ENCODE measurements at places on chromosomes 11 and 22.

GRCh38 chr11:123740787-123741158, 687 bp downstream of the ZNF202 start:
- no peak for DNase-seq

GRCh38 chr22:46710806-46711205, 27.2 kb downstream of the CERK start:
- no peak for DNase-seq

DNA sequence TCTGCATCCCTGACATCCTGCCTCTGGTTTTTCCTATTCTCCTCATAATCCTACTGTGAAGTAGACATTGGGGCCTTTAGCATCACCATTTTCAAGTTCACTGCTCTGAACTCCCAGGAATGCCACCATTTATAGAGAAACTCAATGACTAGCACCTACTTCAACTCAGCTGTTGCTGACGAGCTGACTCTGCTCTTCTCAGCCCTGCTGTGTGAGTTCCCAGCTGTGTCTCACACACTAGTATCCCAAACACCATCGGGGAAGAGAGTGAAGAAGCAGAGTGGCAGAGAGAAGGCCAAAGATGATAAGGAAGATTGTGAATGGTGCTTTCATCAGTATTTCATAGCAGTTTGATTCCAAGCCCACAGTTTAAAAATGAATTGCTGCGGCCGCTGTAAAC, 71.9 kb downstream of the PLEKHA7 start:
- DNase-seq = no peak

- no peak for DNase-seq
Observed at GRCh38 chr11:45802531-45803317, 2.2 kb upstream of the SLC35C1 start.

DNA sequence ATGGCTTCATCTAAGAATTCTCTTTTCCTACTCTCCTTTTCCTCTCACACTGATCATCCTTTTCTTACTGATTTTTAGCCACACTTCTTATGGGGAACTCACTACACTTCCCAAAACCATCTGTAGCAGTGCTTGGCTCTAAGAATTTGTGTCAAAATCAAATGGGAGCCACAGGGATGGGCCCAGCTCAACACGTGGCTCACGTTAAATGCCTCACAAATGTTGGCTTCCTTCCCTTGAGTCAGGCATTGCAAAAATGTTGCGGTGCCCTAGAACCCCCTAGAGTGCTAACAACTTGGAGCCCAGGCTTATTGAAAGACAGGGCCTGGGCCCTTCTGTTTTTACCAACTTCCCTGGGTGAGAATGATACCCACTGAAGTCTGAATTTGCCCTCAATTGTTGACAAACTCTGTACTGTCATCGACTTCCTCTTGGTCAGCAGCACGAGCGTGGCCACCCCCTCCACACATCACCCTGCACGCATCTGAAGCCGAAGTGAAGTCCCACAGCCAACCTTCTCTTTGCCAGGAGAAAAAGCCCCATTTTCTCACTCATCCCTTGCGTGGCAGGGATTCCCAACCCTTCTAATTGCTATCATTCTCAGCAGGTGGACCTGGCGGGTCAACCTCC, 69.7 kb downstream of the ELFN2 start:
- DNase-seq = no peak

DNA sequence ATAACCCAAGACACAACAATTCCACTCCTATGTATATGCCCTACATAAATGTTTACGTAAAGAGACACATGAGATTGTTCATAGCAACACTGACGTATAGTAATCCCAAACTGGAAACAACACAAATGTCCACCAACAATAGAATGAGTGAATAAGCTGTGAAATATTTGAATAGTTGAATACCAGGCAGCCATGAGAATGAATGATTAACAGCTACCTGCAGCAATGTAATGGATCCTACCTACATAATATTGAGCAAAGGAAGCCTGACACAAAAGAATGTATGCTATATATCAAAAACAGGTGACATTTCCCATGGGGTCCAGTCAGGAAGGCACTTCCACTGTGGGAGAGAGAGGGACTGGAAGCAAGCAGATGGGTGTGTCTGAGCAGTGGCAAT, 92.8 kb upstream of the LINC01488 start:
- no peak for DNase-seq

DNA sequence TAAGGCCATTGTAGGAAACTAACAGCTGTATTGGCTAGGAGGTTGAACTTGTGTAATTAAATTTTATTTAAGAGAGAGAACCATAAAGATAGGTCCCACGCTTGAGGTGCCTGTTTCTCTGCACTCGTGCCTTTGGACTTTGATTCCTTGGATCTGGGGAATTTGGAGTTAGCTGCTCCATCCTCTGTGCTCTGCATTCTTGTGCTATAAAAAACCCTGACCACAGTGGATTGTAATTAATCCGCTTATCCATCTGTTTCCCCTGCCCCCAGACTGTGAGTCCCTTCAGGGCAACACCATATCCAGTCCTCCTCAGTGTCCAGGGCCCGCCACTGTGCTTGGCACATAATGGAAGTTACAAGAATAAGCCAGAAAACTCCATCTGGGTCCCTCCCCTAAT, 169.8 kb downstream of the SPON1 start:
- no peak for DNase-seq

GRCh38 chr11:44036811-44037657, 10.7 kb upstream of the ACCSL start:
- no peak for DNase-seq

- DNase-seq = peak; percentile 76
Observed at GRCh38 chr22:25048659-25049647, 96.4 kb downstream of the KIAA1671 start.

GRCh38 chr11:45839204-45839603, 8.1 kb upstream of the CRY2 start:
- DNase-seq = no peak
